ENCODE measurements at places on chromosomes 5 and 9.

- DNase-seq = peak; percentile 46
Measured at GRCh38 chr5:10533226-10533625, 30.6 kb upstream of the ANKRD33B start.

- DNase-seq = peak; percentile 81
Measured at GRCh38 chr5:158695595-158696330, 404.0 kb downstream of the EBF1 start.

- DNase-seq = peak; percentile 85
Measured at GRCh38 chr5:172383191-172383802, 71.0 kb downstream of the SH3PXD2B start.

DNA sequence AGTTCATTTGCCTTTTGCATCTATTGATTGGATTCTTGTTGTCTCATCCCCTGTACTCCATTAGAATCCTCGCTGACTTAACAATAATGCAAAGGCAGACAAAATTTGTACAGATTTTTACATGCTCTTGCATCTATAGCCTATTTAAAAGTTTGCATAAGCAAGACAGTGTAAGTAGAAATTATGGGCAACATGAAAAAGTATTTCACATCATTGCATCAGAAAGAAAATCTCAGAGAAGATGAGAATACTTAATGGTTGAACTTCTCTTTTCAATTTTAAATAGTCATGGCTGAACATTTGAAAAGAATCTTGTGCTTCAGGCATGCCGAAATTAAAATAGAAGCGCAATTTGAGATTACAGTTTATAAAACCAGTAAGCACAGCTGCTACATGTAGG is 226.4 kb downstream of the EFNA5 start:
- DNase-seq = no peak

GRCh38 chr5:146039420-146039819 is 66.0 kb downstream of the PLAC8L1 start:
- no peak for DNase-seq

GRCh38 chr9:83511051-83511450 is 27.1 kb downstream of the FRMD3 start:
- DNase-seq = peak; percentile 14

DNA sequence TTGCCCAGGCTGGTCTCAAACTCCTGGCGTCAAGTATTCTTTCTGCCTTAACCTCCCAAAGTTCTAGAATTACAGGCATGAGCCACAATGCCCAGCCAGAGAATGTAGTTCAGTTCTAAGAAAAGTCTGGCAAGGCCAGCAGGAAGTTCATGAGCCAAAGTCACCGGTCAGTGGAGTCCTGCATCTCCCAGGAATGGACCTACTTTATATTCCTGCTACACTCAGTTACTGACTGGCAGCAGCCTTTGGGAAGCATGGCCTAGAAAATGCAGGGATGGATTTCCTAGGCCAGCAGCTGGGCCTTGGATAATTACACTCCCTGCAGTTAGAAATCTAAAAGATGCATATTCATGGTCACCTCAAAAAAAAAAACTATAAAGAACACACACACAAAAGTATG is 135.7 kb downstream of the CAAP1 start:
- DNase-seq = no peak

DNA sequence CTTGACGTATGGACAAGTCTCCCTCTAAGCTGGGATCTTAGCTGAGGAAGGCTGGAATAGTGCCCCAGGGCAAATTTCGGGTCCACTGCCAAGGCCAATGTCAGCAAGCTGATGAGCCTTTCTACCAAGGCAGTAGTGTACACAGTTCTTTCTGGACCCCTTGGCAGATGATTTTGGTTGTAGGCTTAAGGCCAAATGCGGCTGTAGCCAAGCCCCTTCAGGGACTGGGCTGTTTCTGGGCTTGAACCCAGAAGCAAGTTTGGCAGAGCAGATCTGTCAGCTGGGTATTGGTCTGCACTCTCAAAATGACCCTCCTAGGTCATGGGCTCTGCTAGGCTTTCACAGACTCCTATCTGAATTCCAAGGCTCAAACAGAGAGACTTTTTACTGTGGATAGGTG is 121.6 kb downstream of the ADAMTSL1 start:
- DNase-seq = peak; percentile 26

GRCh38 chr5:174409971-174410370 is 314.4 kb upstream of the MSX2 start:
- DNase-seq = no peak

DNA sequence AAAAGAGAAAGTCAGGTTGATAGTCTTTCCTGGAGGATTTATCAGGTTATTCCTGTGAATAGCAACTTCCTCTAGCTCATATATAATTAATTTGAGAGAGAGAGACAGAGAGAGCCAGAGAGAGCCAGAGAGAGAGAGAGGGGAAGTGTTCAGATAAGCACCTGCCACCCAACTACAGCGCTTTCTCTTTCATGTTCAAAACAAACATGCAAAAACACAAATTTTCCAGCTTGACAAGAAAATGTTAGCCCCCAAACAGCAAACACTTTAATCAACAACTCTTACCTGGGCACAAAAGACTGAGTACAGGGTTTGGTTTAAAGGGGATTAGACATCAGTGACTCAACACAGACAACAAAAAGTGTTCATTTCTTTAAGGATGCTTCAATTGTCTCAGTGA is 61.7 kb upstream of the PLPP6 start:
- no peak for DNase-seq

- no peak for DNase-seq
Measured at GRCh38 chr9:135079676-135080075, 7.8 kb upstream of the OLFM1 start.

DNA sequence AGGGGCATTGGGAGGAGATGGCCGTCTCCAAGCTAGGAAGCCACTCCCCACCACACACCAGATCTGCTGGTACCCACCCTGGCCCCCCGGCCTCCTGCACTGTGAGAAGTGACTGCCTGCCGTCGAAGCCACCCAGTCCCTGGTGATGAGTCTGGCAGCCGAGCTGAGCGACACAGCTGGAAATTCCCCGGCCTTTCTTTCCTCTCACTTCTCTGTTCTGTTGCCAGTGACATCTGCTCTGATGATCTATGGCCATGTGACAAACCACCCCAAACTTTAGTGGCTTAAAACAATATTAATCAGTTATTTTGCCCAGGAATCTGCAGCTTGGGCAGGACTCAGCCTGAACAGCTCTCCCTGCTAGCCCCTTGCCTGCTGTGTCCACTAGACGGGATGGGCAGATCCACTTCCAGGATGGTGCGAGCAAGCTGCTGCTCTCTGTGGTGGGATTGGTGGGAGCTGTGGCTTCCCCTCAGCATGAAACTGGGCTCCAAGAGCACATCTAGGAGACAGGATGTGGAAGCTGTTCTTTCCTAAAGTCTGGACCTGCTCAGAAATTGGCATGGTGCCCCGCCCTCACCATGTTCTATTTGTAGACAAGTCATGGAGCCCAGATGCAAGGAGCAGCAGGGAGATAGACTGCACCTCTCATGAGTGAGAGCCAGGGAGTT is 211.2 kb downstream of the GADD45G start:
- no peak for DNase-seq

- DNase-seq = no peak
Measured at GRCh38 chr5:178293400-178293799, 60.8 kb upstream of the PHYKPL start.

DNA sequence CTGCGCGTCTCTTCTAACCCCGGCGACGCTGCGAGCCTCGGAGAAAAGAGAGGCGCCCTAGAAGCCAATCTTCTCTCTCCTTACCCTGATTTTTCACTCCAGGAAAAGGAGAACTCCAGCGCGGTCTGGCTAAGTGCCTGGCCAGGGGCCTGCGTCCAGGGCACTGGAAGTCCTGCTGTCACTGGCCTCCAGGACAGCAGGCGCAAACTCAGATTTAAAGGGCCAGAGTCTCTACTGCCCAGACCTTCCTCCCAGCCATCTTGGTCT is 553 bp upstream of the FOXB2 start:
- DNase-seq = no peak

GRCh38 chr9:72165821-72166547 is 16.7 kb downstream of the GDA start:
- DNase-seq = no peak

DNA sequence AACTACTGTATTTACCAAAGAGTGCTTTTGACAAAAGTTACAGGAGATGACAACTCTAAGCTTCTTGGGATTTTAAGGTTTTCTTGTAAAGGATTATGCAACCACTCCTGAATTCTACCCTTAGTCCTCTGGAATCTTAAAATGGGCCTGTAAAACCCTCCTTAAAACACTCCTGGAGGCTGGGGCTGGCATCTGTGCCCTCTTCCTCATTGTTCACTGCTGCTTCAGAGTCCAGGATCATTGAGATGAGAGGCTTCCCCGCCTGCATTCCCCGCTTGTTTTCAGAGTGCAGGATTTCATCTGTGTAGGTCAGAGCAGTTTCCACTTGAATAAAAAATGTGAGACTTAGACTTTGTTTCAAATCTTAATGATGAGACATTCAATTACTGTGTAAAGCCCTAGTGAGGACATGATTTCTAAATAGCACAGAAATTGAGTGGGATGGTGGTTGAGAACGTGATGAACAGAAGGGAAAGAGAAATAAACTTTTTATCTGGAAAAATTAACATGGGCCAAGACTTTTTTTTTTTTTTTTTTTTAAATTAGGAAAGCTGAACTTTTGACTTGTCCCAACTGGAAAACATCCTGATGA is 40.4 kb downstream of the PCSK5 start:
- DNase-seq = peak; percentile 64

DNA sequence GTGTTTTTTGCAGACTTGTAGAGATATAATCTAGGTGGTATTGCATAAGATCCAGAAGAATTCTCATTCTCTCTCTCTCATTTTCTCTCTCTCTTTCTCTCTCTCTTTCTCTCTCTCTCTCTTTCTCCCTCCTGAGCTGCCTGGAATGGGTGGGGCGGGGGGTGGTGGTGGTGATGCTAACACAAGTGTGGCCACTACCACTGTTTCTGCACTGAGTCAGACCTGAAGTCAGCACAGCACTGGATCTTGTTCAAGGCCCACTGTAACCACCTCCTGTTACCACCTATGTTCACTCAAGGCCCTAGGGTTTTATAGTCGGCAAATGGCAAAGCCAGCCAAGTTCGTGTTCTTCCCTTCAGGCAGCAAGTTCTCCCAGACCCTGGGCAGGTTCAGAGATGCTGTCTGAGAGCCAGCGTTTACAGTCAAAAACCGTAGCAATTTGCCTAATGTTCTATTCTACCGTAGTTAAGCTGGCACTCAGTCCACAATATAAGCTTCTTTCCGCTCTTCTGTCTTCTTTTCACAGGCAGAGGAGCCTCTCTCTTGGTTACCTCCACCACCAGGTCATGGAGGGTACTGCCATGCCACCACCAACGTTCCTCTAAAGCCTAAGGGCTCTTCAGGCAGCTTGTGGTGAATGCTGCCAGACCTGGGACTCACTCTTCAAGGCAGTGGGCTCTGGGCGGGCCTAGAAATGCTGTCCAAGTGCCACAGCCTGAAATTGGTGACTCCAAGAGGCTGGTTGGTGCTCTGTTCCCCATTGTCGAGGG is 235.7 kb upstream of the PRR16 start:
- DNase-seq = no peak

DNA sequence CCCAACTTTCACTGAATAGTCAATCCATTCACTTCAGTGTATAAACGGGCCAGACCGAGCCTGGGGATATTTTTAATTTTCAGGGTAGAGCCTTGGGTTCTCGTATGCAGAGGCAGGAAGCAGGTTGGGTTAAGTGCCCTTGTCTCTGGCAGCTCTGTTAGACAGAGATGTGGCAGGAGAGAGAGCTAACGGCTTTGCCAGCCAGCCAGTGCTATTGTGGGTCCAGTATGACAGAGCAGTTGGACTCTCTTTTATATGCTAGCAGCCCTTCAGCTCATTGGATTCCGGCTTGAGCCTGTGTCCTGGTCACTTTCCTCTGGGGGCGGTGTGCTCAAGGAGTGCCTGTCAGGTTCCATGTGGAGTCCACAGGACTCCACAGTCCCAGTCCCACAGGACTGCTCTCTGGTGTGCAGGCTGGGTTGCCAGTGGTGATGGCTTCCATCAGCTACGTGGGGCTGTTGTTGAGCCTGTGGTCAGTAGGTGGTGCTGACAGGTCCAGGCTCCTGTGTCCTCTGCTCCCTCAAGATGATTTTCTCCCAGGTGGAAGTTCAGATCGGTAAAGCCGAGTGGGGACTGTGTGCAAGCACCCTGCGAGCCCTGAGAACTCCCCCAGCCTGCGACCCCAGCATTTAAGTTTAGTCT is 14.3 kb downstream of the CLTA start:
- peak; percentile 35 for DNase-seq

DNA sequence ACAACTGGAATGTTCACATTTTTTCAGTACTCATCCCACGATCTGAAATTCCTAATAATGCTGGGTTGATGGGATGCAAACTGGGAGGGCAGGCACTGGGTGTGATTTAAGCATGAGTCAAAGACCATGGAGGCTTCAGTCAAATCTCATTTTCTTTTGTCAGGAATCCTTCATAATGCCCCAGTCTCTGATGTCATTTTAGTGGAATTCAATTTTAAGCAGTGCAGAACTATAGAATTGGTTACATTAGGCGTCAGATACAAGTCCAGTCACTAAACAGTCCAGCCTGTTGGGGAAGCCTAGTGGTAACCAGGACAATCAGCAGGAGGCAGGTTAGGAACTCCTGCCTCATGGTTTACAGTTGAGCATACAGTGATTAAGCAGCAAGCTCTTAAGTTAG is 41.0 kb upstream of the TMEM215 start:
- DNase-seq = peak; percentile 54

DNA sequence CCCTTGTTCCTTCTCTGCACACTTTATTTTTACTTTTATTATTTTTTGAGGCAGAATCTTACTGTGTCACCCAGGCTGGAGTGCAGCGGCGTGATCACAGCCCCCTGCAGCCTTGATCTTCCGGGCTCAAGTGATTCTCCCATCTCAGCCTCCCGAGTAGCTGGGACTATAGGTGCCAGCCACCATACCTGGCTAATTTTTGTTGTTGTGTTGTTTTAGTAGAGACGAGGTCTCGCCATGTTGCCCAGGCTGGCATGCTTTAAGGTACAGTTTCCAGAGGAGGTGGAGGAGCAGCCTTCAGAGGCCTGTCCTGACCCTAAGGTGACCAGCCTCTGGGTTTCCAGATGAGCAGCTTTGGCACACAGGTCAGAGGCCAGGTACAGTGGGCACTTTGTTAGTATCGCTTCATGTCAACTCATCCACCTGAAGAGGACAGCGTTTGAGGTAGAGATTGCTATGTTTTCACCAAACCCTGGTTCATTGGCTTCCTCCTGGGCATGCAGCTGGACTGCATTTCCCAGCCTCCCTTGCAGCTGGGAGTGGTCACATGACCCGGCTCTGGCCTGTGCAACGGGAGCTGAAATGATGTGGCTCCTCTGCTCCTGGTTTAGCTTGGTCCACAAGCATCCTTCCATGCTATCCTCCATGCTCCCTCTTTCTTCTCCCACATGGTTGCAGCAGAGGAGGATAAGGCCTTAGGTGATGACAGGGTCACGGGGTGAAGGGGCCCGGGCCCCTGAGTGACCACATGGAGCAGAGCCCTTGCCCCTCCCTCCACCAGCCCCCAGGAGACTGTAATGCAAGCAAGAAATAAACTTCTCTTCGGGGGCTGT is 139.3 kb upstream of the IER5L start:
- no peak for DNase-seq
